ENCODE measurements at places on chromosomes 11 and 22. TPM values are rescaled to one million over a fixed set of nuclear protein-coding genes. Genes with fewer than 3 reads are reported as not detected.

Gene NXPE2
- polyA plus RNA-seq: not detected

- DNase-seq: no peak
These were observed 31.8 kb upstream of the FBLN1 start for GRCh38 chr22:45470871-45471270.

DNA sequence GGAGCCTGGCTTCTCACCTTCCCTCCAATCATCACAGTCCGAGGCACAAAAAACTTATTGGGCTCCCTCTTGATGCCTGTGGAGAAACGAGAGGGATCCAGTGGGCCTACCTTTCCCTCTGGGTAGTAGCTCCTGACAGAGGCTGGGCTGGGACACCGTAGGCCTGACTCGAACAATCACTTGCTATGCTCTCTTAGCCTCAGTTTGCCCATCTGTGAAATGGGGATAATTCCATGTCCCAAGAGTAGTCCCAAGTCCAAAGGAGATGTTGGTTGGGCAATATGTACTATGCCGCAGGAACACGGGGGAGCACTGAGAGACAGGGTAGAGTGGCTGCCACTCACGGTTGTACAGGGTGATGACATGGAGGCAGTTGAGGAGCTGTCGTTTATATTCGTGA is 7.6 kb upstream of the RASGRP2 start:
- no peak for DNase-seq

GRCh38 chr11:108847298-108847990 is 182.6 kb downstream of the DDX10 start:
- no peak for DNase-seq

Gene GGTLC3
- polyA plus RNA-seq: 0.49 TPM

GRCh38 chr11:12508151-12508751 is 130.9 kb downstream of the PARVA start:
- DNase-seq: no peak

All from naive thymus-derived CD8-positive, alpha-beta T cell (primary cell).